ENCODE measurements at places on chromosomes 1 and 21.

DNA sequence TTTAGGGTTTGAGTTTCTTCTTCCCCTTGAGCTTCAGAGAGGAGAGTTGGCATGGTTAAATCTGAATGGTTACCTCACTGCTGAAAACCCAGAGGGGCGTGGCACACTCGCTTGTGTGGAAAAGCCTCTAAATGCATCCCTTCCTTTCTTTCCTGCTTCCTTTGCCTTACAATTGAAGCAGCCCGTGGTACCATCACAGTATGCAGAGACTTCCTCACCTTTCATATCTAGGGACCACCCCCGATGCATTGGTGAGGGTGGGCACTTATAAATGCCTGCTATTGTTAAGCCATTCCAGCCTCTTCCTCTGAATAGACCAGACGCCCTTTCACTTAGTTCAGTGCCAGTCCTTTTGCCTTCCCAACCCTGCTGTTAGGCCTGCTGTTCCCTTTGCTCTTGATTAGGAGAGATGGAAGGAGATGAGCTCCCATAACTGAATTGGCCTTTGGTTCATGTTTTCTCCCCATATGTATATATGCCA lies 21.9 kb upstream of the LAX1 start:
- DNase-seq = no peak

GRCh38 chr1:197521118-197521739 lies 253.2 kb downstream of the CRB1 start:
- DNase-seq = peak; percentile 6

DNA sequence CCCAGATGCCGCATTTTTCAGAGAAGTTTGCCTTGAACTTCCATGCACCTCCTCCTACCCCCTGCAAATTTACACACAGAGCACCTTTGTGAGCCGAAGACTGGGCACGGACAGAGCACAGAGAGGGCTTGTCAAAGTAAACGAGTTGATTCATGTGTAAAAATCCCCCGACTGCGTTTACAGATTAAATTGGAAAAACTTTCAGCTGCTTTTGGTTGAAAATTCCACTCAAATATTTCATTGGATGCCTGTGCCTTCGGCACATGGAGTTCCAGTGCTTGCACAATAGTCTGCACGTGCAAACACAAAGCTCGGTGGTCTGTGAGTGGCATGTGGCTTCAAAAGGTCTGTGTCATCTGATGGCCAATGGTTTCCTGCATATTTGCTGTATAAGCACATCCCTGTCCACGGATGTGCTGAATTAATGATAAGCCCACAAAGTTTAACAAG lies 177.5 kb downstream of the SETD4 start:
- DNase-seq = peak; percentile 15

DNA sequence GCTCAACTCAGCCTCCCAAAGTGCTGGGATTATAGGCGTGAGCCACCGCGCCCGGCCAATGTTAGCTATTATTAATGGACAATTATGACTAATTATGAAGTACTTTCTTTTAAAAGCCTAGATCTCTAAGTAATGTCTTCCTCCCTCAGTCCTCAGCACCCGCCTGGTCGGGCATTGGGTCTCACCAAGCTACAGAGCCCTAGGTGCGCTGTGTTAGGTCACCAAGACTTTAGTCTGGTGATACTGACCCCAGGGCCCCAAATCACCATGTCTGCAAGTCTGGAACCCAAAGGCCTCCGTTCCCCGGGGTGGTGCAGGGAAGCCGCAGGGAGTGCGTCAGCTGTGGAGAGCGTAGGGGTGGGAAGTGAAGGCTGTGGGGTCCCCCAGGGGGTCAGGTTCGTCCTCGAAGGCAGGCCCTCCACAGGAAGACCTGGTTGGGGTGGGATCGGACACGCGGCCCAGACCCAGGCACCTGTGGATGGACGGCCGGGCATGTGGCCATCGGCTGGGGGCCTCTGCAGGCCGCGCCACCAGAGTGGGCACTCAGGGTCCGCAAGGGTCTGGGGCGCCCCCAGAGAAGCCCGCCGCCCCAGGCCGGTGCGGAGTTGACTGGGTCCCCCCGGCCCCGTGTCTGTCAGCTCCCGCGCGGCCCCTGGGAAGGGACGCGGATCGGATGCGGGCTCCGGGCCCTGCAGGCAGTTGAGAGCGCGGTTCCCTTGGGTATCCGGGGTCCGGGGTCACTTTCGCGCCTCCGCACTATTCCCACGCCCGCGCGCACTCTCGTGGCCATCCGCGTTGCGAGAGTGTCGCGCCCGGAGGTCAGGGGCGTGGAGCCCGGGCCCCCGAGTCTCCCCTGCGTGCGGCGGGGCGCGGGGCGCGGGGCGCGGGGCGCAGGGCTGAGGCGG lies 710 bp upstream of the PDXK start:
- DNase-seq = no peak

DNA sequence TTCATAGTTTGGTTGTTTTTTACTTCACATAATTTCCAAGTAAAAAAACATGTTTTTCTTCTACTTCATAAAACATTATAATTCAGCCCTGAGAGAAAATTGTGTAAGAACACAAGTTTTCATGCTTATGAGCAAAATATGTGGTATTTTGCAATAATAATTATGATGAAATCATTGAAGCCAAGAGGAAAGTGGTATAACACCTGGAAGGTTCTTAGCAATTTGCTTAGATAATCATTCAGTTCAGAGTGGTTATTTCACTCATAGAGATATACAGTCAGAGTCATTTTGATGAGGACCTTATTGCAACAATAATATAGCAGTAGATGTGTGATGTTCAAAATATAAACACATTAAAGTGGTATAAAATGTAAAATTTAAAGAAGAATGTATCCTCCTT lies 94.5 kb downstream of the PLPPR4 start:
- DNase-seq = no peak

- no peak for DNase-seq
Observed at GRCh38 chr1:35883635-35884101, 659 bp downstream of the AGO1 start.

DNA sequence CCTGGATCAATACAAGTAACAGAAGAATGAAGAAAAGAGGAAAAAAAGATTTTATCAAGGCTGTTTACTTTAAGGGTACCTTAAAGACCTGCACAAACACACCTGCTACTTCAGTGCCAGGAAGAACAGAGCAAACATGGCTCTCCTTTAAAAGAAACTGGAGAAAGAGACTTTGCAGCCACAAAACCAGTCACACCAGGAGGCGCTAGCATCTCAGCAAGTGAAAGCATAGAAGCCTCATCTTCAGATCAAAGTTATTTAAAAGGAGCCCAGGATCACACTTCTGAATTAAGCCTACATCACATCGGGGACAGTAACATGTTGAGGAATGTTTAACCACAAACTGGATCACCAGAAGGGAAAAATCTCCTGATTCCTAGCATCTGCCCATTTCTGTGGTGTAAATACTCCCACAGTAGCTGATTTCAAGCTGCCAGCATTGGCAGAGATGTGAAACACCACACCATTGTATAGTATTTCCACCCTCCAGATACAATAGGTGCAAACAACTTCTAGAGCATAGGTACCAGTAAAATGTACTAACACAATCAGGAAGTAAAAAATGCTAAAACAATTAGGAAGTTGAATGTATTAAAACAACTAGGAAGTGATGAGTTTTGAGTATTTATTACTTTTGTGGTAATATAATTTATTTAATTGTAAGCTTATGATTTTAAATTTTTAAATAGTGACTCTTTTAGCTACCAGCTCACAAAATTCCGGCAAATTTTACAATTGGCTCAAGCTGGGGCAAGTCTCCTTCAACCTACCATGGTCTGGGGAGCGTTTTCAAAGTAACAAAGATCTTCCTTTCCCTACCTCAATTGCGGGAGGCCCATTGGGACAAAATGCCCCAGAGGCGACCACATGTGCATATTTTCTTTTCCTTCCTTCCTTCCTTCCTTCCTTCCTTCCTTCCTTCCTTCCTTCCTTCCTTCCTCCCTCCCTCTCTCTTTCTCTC lies 105.3 kb upstream of the CLDN14 start:
- no peak for DNase-seq

- no peak for DNase-seq
Observed at GRCh38 chr1:218867941-218868626, 305.6 kb upstream of the LYPLAL1 start.

All from HFF-Myc (cell line).